ENCODE measurements at places on chromosomes 1 and 21.

DNA sequence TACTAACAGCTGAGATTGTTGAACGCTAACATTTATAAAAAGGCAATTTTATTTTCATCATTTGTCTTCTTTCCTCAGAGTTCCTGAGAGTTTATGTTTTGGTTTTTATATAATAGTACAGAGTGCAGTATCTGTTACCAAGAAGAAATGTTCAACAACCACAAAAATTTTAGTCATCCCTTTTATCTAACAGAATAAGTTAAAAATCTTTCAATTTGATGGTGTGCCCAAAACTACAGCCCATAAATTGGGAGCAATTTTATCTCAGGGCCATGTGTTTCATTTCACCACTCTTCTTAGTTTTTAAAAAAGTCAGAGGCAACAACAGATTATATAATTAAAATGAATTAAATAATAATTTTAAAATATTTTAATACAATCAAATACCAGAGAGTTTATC lies 37.1 kb downstream of the NEXN start:
- no peak for DNase-seq

- DNase-seq = no peak
These were observed 53.1 kb downstream of the HNRNPR start for GRCh38 chr1:23290836-23291565.

DNA sequence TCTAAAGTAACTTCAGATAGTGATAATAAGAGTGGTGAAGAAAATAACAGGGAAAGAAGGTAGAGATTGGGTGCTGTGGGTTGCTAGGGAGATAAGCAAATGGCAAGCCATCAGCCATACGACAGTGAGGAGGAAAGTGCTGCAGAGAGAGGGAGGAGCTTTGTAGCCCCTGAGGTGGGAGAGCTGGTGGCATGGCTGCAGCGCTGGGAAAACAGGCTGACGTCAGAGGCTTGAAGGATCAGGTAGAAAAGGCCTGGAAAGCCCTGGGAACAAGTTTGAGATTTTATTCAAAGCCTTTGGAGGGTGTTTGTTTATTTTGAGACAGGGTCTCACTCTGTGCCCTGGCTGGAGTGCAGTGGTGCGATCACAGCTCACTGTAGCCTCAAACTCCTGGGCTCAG lies 109.5 kb downstream of the NMNAT2 start:
- no peak for DNase-seq

- no peak for DNase-seq
These were observed 87.0 kb downstream of the TNR start for GRCh38 chr1:175656416-175656815.

- DNase-seq = no peak
These were observed 180.2 kb downstream of the NR5A2 start for GRCh38 chr1:200207711-200208126.

DNA sequence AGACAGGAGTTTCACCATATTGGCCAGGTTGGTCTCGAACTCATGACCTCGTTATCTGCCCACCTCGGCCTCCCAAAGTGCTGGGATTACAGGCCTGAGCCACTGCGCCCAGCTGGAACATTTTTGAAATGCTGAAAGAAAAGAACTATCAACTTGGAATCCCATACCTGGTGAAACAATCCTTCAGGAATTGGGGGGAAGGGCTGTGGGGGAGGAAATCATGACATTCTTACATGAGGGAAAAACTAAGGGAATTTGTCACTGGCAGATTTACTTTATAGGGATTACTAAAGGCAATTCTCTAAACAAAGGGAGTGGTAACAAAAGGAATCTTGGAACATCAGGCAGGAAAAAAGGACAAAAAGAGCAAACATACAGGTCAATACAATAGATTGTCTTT lies 25.8 kb downstream of the NDUFS5 start:
- DNase-seq = no peak

DNA sequence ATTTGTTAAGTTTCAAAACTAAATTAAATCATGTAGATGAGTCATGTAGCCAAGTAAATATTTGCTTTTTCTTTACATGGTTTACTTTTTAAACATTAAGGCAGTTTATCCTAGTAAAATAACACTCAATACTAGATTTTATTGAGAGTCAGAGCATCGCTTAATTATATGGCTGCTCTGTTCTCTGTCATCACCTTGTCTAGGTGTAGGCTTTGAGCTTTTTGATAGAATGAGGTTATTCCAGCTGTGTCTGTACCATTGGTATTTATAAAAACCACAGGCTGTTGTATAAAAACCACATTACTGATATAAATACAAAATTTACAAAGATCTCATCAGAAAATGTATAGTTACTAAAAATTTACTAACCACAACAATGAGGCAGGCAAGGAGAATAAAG lies 42.5 kb upstream of the GPR52 start:
- no peak for DNase-seq

GRCh38 chr1:110125810-110126209 lies 13.6 kb downstream of the UBL4B start:
- DNase-seq = no peak

DNA sequence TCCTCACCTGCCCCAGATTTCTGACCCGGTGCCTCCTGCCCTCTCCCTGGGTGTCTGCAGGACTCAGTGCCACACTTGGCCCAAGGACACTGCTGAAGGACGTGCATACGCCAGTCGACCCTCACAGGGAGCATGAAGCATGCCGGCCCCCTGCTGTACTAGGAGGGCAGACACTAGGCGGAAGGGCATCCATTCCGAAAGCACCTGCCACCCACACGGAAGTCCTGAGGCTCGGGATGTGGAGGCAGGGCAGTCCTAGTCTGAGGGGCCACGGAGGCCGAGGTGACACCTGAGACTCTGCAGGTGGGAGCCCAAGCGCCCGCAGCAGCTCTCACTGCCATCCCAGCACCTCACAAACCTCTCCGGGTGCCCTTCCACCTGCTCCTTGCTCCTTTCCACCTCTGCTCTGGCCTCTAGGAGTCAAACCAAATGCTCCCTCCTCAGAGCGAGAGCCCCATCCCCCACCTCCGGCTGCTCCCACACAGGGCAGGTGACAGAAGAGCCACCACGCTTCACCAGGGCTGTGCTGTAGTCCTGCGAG lies 2.4 kb downstream of the NPHP4 start:
- DNase-seq = no peak

- no peak for DNase-seq
These were observed 33.5 kb downstream of the ADGRL2 start for GRCh38 chr1:81834268-81834667.

DNA sequence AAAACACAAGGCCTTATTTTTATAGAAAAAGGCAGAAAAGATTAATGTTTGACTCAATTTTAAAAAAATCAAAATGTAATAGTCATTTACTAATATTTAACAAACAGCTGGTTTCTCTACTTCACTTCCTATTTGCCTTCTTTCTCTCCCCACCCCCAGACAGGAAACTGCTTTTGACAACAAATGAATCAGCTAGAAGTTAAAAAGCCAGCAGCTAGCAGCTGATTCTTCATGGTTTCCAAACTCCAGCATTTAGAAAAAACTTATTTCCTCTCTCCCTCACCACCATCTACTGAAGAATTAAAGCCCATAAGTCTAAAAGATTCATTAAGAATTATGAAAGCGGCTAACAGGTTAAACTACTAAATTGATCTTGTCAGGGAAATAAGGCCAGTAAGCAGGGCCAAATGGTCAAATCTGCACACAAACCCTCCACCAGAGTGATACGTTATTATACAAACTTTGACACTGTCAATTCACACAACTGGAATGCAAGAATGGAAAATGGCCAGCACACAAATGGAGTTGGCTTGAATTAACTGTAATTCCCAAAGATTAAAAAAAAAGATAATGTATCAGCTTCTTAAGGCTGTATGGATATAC lies 4.0 kb downstream of the WDR26 start:
- no peak for DNase-seq

- DNase-seq = peak; percentile 80
These were observed 1.2 kb upstream of the HIVEP3 start for GRCh38 chr1:41919764-41920397.

- DNase-seq = no peak
These were observed 436.5 kb upstream of the DAB1 start for GRCh38 chr1:57860325-57860724.

DNA sequence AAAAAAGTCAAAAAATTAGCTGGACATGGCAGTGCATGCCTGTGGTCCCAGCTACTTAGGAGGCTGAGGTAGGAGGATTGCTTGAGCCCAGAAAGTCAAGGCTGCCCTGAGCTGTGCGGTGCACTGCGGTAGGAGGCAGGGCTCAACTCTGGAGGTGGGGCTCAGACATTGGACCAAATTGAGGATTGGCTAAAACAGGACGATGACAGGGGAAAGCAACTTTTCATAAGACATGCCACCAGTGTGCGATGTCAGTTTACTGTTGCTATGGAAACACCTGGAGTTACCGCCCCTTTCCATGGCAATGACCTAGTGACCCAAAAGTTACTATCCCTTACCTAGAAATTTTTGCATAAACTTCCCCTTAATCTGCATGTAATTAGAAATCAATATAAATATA lies 85.3 kb downstream of the DISP3 start:
- DNase-seq = no peak

GRCh38 chr1:32138965-32139364 lies 31.1 kb downstream of the KPNA6 start:
- no peak for DNase-seq

GRCh38 chr1:68623700-68624099 lies 126.8 kb upstream of the DEPDC1 start:
- no peak for DNase-seq

GRCh38 chr1:189149547-189150375 lies 1327.9 kb downstream of the BRINP3 start:
- DNase-seq = no peak

DNA sequence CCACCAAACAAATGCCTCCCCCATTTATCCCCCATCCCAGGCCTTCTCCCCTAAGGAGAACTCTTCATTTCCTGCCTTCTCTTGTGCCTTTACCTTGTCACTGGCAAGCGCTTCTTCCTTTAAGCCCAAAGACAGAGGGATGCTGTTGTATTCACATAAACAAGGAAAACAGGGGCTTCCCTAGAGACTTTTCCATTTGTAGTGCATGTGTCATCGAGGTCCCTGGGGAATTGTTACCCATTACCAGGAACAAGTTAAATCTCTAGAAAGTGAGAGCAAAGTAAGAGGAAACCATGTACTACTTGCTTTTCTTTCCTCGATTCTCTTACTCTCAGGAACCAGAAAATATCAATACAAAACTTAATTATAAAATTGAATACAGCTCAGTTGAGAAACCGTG lies 114.4 kb upstream of the DPT start:
- no peak for DNase-seq

DNA sequence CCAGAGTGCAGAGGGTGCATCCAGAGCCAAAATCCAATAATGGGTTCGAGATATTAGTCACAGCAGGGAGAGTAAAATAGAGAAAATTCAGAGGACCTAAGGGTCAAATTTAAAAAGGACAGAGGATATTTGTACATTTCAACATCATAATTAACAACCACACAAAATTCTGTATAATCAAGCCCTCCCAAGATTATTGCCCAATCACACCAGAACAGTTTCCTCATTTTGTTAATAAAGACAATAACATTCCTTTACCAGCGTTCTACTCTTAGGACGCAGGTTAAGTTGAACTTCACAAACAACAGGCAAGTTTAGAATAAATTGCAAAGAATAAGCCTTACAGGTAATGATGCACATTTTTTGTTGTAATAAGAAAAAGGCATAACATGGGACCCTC lies 462.8 kb downstream of the PTPRC start:
- DNase-seq = no peak

DNA sequence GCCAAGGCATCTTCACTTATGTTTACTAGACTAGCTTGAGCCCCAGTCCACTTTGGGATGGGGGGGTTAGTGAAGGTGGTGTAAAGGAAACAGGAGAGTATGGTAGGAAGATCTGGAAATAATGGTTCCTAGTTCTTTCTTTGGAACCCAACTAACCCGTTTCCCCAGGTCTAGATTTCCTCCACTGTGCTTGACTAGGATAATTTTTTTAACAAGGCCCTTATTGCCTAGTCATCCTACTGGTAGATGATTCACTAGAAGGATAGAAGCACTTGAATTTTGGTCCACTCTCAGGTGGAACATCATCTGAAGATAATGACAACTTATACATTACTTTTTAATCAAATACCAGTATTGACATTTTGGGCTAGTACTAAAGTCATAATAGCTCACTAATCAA lies 45.9 kb upstream of the MYOCOS start:
- DNase-seq = no peak

DNA sequence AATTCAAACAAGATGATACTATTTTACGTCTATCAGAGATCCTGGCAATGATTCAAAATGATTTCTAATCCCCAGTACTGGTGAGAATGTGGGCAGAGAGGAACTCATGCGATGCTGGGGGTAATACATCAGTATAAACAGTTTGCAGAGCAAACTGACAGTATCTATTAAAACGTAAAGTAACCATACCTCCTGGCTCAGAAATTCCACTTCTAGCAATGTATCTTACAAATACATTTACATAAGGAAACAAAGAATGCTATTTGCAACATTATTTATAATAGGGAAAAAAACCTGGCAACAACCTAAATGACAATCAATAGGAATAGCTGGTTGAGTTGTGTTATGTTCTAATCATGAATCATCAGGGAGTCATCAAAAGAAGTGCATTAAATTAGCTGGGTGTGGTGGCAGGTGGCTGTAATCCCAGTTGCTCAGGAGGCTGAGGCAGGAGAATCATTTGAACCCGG lies 15.9 kb downstream of the RCAN1 start:
- no peak for DNase-seq

DNA sequence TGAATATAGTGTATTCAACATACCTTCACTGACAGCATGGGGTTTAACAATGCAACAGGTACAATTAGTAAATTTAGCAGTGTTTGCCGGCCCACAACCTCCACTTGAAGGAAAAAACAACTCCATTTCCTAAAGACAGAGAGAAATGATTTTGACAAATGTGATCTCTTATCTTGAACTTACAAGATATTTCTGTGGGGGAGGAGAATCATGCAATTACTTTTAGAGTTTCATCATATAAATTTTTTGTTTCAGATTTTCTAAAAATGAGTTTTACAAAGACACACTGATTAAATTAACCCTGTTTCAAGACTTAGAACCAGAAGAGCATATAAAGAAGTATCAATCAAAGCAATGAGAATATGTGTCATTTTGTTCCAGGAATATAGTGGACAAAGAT lies 80.3 kb downstream of the NME7 start:
- DNase-seq = no peak

DNA sequence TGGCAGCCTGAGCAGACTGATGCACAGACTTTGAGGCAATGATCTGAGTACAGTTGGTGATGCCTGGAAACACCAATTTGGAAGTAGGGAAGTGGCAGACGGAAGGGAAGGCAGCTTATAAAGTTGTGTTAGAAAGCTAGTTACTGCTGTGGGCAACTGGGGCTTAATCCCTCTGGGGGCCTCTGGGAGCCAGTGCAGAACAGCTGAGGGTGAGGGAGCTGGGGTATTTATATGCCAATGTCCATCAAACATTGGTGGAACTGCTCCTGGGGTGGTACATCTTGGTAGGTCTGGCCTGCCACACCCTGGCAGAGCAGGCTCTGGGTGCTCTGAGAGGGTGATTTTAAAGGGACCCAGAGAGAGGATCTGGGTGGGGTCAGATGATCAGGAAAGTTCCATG lies 28.1 kb downstream of the TNFRSF8 start:
- no peak for DNase-seq

- peak; percentile 19 for DNase-seq
These were observed 1.7 kb downstream of the WASF2 start for GRCh38 chr1:27487966-27488884.
